ENCODE measurements at places on chromosomes 4 and X.

DNA sequence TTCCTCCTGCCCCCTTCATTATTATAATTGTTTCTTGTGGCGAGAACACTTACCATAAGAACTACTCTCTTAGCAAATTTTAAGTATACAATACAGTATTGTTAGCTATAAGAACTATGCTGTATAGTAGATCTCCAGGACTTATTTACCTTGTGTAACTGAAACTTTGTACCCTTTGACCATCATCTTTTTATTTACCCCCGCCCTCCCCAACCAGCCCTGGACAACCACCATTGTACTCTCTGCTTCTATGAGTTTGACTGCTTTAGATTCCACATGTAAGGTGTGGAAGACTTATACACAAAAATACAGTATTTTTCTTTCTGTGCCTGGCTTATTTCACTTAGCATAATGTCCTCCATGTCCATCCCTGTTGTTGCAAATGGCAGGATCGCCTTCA, 161.1 kb downstream of the PHF8 start:
- no peak for DNase-seq

- no peak for DNase-seq
These were observed 83.6 kb upstream of the TTC29 start for GRCh38 chr4:147029296-147029695.

DNA sequence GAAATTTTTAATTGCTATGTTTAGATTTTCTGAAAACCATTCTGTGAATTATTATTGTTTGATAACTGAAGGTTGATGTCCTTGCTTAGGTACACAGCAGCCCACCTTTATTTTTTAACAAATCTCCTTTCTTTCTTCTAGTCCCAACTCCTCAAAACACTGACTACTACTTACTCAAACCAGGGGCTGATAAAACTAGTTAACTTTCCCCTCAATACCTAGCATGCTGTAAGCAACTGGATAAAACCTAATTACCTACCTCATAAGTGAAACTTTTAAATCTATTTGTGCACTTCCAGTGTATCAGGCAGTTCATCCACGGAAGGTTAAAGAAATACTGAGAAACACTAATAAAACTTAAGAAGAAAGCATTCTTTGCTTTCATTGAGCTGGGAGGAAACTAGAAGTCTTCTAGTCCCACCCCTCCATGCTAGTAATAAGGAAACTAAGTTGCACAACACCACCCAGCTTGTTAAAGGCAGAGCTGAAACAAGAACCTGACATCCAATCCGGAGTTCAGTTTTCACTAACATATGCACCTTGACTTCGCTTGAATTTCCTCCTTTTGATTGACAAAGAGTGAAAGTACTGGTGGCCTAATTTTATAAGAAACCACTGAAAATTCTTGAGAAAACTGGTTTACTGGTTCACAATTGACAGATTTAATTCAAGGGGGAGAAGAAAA, 180.2 kb upstream of the TET2 start:
- peak; percentile 28 for DNase-seq

- no peak for DNase-seq
These were observed 78.5 kb downstream of the HTRA3 start for GRCh38 chr4:8348071-8348470.

GRCh38 chr4:125459531-125459930, 144.8 kb downstream of the FAT4 start:
- no peak for DNase-seq

DNA sequence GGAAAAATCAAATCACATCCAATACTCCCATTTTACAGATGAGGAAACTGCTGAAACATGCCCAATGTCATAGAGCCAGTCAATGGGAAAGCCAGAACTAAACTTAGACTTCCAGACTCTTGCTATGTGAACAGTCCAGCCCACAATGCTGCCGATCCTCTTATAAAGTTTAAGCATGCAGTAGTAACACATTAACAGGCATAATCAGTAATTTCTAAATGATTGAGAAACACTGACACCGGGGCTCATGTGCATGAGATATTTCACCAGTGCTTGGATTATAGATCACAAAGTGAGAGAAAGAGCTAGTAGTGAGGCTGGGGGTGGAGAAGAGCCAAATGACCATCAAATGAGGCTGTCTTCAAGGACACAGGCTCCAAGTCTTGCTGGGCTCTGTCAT, 2.5 kb downstream of the BDH2 start:
- no peak for DNase-seq

DNA sequence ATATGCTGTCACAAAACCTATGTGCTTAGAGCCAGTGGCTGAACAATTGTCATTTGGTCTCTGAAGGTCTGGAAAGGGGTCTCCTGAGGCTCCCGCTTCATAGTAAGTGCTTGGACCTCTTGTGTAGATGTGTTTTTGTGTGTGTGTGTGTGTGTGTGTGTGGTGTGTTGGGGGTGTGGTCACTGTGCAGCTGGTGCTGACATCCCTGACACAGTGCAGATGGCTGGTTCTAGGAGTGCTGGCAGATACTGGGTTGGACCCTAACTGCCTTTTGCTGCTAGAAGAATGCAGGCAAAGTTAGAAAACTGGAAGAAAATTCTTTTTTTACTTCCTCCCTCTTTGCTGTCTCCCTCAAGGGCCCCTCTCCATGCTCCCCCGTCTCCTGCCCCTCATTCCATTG, 1872.6 kb downstream of the ARAP2 start:
- DNase-seq, result no peak
